ENCODE measurements at places on chromosomes 5 and 9.

DNA sequence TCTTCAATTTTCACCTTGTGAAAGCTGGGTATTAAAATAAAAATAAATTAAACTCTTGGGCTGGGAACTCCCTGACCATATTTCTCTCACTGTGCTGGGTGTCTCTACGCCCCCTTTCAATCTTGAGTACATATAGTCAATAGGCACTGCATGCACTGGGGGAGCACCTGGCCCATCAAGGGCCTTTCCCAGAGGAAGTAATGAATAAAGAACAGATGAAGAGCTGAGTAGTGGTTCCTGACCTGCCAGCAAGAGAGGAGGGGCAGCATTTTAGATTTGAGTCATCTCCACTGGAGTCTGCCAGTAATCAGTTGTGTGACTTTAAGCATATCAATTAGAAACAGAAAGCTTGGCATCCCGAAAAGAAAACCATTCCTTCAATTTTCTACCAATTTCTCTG is 6.2 kb downstream of the MAPKAP1 start:
- DNase-seq: peak; percentile 20

DNA sequence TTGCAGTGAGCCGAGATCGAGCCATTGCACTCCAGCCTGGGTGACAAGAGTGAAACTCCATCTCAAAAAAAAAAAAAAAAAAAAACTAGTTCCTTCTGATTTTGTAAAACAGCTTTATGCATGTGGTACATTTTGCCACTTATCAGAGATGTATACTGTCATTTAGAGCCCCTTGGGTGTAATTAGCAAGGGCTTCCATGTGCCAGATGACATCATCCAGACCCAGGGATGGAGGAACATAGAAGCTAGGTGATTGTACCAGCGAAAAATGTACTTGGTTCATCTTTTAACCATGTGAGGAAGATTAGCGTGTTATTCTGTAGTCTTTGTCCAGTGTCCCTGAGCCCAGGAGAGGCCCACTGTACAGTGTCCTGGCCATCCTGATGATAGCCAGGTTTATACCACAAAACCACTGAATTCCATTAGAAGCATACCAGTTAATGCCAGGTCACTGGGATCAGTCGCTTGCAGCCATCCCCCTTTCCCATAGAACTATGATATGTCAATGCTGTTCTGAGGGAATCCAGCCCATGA is 239.3 kb upstream of the SGCD start:
- DNase-seq: no peak

DNA sequence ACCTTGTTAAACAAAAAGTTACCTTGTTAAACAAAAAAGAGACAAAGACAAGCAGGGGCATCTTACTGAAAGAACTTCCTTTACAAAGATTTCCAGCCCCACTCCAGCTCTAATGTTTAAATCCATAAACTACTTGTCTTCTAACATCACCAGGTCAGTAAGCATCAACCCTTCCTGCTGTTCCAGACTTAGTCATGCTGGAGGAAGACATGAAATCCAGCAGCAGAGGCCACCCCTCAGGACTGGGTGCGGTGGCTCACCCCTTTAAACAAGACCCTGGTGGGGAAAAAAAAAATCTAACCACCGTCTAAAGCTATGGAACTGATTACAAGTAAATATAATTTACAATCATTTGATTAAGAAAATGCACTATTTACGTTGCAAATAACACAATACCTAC is 9.1 kb downstream of the PDCL start:
- no peak for DNase-seq

GRCh38 chr9:77161191-77161590 is 16.1 kb upstream of the VPS13A start:
- DNase-seq: no peak

DNA sequence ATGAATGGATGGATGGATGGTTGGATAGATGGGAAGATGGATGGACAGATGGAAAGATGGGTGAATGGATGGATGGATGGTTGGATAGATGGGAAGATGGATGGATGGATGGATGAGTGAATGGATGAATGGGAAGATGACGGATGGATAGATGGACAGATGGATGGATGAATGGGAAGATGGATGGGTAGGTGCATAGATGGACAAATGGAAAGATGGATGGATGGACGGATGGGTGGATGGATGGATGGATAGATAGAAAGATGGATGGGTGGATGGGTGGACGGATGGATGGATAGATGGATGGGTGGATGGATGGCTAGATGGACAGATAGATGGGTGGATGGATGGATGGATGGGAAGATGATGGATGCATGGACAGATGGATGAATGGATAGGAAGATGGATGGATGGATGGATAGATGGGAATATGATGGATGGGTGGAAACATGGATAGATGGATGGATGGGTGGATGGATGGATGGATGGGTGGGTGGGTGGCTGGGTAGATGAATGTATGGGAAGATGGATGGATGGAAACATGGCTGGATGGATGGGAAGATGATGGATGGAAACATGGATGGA is 16.5 kb upstream of the EXOC3 start:
- DNase-seq: no peak

- no peak for DNase-seq
These were observed 134.1 kb downstream of the TRPM6 start for GRCh38 chr9:74753650-74754049.
